ENCODE measurements at places on chromosomes 5 and 9. TPM values are rescaled to one million over a fixed set of nuclear protein-coding genes. Genes with fewer than 3 reads are reported as not detected.

PTPN3 gene
- polyA plus RNA-seq, result 0.86 TPM

CATSPER3 gene
- 0.14 TPM for polyA plus RNA-seq

IL9 gene
- polyA plus RNA-seq, result not detected

SEMA6A gene
- polyA plus RNA-seq, result 0.79 TPM

BARHL1 gene
- polyA plus RNA-seq, result not detected

PCDHB13 gene
- 2.0 TPM for polyA plus RNA-seq
